CD4-positive, alpha-beta T cell treated with Interleukin-10 for 1 hour (primary cell): ENCODE measurements at places on chromosomes 5 and 9.

GRCh38 chr9:132703336-132703735 lies 33.1 kb downstream of the GTF3C4 start:
- no peak for DNase-seq

DNA sequence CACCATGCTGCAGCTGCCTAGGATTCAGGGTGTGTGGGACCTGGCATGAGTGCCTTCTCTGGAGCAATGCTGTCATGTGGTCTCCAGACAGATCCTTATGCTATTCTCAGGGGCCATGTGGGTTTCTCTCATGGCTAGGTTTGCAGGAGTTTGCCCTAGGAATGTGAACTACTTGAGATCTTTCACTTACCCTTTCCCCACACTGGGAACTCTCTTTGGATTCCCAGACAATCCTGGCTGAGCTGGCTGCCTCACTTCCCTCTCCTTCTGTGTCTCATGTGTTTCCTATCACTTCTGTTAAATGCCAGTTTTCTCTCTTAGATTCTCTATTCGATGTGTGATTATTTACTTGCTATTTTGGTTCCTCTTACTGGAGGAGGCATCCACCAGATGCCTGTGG lies 270.2 kb upstream of the RASA1 start:
- DNase-seq, result no peak

GRCh38 chr9:74132986-74133385 lies 364.1 kb upstream of the RORB start:
- no peak for DNase-seq

- DNase-seq, result no peak
Observed at GRCh38 chr5:71744009-71744790, 25.1 kb downstream of the CARTPT start.

DNA sequence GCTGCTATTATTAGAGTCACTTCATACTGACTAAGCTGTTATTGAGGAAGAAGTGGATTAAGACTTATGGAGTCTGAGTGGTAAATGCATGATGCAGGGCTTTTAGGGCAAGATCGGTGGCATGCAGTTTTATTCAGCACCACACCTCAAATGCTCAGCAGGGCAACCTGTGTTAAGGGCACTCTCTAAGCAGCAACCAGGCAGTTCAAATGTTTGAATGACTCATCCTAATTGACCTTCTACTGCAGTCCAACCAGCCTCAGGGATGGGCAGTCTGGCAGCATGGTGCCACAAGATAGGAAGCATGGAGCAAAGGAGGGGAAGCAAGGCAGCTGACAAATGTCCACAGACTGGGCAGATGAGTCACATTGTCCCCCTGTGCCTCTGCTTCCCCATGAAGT lies 80.2 kb upstream of the MIER3 start:
- no peak for DNase-seq

GRCh38 chr9:19186232-19186631 lies 44.3 kb upstream of the DENND4C start:
- no peak for DNase-seq

- no peak for DNase-seq
Observed at GRCh38 chr9:98488571-98489312, 220.0 kb downstream of the GABBR2 start.

DNA sequence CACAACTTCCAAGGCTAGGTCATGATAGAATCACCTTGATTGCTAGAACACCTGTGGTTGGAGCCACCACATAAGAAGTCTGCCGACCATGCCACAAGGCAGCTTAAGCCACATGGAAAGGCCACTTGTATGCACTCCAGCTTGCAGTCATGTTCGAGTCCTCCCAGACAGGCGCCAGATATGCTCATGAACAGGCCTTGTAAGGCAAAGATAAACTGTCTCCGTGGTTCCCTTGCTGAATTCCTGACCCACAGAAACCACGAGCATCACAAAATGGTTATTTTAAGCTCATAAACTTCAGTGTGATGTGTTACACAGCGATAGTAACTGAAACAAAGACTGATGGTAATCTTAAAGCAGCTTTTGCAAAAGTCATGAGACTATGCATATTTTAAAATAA lies 188.4 kb upstream of the DAPK1 start:
- no peak for DNase-seq

DNA sequence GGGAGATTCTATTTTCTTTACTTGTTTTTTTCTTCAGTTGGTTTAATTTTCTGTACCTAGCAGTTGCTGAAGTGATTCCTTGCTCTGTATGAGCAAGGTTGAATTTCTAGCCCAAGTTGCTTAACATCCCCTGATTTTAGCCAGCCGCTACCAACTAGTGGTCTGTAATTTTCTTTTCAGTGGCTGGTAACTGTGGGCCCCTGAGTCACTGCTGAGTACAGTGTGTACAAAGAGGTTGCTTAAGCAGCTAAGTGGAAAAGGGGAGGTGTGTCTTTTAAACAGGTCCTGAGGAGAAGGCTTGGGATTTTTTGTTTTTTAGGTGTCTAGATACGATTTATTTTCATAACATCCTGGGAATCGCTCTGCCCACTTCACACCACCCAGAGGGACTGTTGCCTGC lies 254.7 kb downstream of the NR3C1 start:
- DNase-seq, result no peak

DNA sequence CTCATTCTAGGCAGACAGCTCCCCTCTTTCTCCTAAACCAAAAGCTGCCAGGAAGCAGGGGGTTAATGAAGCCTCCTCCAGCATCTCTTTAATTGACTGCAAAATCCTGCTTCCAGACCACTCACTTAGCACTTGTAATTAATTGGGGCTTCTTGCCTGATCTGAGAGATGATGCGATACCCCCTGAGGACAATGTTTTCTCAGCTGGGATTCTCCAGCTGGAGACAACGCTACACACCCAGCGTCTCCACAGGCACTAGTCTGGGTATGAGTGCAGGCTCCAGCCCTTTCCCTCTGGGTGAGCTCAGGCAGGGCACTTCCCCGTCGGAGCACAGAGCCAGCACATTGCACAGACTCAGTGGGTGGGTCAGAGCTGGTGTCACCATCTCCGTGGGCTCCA lies 16.1 kb downstream of the CPLX2 start:
- DNase-seq, result no peak

DNA sequence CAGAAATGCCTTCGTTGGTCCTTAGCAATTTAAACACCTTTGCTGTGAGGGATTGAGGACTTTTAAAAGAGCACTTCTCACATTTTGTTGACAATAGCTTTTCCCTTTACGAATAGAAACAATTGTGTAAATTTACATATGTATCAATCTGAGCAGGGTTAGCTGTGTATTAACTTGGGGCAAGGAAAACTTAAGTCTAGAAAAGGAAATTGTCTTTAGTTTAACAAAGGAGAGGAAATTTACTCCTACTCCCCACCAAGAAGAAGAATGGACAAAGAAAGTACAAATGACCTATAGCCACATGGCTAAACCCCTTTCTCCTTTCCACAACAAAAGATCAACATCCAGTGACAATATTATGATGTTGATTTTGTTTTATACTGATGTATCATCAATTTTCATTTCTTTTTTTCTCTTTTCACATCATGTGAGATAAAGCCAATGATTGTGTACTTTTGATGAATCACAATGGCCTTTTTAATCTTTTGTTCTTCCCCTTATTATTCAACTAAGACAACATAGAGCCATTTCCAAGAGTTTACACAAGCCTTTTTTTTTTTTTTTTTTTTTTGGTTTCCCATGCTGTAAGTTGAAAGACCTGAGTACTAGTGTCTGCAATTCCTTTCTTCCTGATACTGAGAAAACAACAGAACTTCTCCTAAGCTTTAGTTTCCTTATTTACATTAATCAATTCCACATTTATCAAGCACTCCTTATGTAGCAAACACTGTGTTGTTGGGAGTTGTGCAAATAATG lies 19.0 kb downstream of the FOXB2 start:
- no peak for DNase-seq

GRCh38 chr9:125444166-125444565 lies 182.5 kb downstream of the GAPVD1 start:
- DNase-seq, result no peak

DNA sequence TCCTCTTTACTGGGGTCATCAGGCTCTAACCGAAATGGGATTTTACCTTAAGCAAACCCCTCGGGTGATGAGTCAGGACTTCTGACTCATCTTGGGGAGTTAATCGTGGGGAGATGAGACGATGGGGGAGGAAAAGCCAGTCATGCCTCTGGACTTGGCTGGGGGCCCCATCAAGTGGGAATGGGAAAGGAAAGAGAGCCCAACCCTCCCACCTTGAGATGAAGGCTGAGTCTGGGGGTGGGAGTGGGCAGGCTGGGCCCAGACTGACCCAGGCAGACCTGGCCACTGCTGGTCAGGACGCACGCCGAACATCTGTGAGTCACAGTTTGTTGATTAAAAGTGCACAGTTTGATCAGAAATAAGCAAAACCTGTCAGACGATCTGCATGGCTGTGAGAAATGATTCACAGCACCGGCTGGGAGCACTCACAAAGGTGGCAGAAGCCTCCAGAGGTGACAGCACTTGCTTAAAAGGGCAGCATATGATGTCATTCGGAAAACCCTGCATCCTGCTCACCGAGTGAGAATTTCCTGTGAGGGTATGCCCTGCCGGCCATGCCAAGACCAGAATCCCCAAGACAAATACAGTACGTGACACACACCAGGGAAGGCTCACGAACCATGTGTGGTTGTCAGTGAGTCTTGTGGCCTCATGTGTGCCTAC lies 50.0 kb upstream of the SLC25A51 start:
- DNase-seq, result peak; percentile 15
